Ovary (tissue), 10 donors: ENCODE measurements at places on chromosomes 11 and 22.

DNA sequence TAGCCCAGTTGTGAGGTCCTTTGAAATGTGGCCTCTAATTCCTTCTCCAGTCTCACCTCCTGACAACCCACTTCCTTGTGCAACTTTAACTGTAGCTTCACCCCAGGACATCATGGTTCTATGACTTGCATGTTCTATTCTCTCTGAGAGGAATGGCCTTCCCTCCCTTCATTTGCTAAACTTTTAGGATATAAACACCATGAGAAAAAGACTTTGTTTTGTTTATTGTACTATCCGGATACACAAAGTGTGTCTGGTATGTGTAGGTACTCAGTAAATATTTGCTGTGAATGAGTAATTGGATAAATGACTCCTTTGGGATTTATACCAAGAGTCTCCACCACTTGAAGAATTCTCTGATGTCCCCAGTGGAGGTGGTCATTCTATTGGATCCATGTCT is 547.6 kb downstream of the INSC start:
- no peaks in the 10 kb centered on the region for H3K4me1 ChIP-seq
- no peaks in the 10 kb centered on the region for H3K27me3 ChIP-seq
- no peak overlapping the region for H3K27ac ChIP-seq
- no peak overlapping the region for H3K4me3 ChIP-seq
- no peak for DNase-seq

GRCh38 chr11:21556926-21557325 is 636.0 kb upstream of the ANO5 start:
- no peak overlapping the region for H3K4me3 ChIP-seq
- no peaks in the 10 kb centered on the region for H3K27me3 ChIP-seq
- H3K4me1 ChIP-seq: no peaks in the 10 kb centered on the region
- no peaks in the 10 kb centered on the region for H3K36me3 ChIP-seq
- H3K27ac ChIP-seq: no peak overlapping the region

- peaks cover 2% of the 10 kb centered on the region for H3K4me1 ChIP-seq
- no peaks in the 10 kb centered on the region for H3K27me3 ChIP-seq
- H3K36me3 ChIP-seq: no peaks in the 10 kb centered on the region
- no peak overlapping the region for H3K27ac ChIP-seq
- no peak for DNase-seq
These were observed 59.2 kb upstream of the ATXN10 start for GRCh38 chr22:45612451-45612901.

- DNase-seq: no peak
- no peaks in the 10 kb centered on the region for H3K27me3 ChIP-seq
- no peak overlapping the region for H3K4me3 ChIP-seq
- H3K4me1 ChIP-seq: peaks cover 7% of the 10 kb centered on the region
- H3K36me3 ChIP-seq: no peaks in the 10 kb centered on the region
These were observed 130.7 kb downstream of the MN1 start for GRCh38 chr22:27670701-27671412.

DNA sequence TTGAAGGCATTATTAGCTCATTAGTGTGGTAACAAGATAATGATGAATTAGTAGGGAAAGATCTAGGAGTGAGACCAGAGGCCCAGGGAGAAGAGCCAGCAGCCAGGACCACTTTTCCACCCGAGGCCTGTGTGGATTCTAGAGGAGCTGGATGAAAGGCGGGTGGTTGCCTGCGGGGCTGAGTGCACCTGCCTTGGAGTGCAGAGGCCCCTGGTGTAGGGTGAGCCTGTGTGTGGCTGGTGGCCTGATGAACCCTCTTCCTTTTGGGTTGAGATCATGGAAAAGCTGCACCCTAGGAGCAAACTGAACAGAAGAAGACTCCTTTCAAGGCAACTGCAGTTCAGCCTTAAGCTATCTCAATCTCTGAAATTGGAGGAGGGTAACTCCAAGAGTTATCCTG is 5.9 kb upstream of the TP53AIP1 start:
- H3K27me3 ChIP-seq: no peaks in the 10 kb centered on the region
- no peaks in the 10 kb centered on the region for H3K36me3 ChIP-seq
- no peaks in the 10 kb centered on the region for H3K4me1 ChIP-seq
